PC-3 (cell line): ENCODE measurements at places on chromosomes 2 and 18.

- no peak for DNase-seq
Observed at GRCh38 chr18:23165271-23166068, 30.2 kb downstream of the CABLES1 start.

DNA sequence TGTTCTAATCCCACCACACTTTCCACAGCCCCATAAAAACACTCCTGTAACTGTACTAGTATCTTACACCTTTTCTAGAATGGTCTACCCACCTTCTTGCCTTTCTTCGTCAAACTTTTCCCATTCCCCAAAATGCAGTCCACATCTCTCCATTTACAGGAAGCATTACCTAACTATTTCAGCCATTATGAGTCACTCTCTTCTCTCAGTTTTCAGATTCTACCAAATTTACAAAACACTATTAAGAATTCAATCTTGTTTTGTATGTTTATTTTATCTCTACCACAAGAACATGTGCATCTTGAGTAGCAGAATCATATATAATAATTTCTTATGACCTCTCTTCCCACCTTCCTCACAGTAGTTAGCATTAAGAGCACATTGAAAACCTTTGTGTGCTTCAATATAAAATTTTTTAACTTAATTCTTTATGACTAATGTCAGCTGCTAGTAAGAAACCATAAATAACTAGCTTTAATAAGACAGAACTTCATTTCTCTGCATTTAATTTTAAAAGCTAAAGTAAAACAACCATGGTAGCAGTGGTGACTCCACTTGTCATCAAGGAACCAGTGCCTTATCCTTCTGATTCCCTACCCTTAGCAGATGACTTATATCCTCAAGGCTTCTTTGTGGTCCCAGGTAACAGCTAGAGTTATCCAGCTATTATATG, 56.6 kb upstream of the MAP2 start:
- DNase-seq, result no peak

DNA sequence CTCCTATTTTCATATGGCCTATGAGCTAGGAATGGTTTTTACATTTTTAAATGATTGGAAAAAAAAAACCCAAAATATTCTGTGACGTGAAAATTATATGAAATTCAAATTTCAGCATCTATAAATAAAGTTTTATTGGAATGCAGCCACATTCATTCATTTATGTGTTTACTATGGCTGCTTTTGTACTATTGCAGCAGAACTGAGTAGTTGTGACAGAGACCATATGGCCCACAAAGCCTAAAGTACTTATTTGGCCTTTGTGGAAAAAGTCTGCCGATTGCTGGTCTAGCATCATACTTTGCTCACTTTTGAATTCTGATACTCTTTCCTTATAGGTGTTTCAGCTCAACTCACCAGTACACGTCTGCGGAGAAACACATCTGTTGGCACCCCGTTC, 39.0 kb downstream of the MYO3B start:
- DNase-seq, result no peak

GRCh38 chr2:61926531-61927477, 21.3 kb downstream of the COMMD1 start:
- DNase-seq, result no peak

GRCh38 chr2:238154570-238154969, 4.2 kb upstream of the ERFE start:
- DNase-seq, result no peak

- DNase-seq, result no peak
Observed at GRCh38 chr2:237827421-237827987, 28.9 kb downstream of the RBM44 start.

- DNase-seq, result no peak
Observed at GRCh38 chr18:33750366-33750765, 172.3 kb downstream of the ASXL3 start.
